Activated CD4-positive, alpha-beta T cell treated with anti-CD3 and anti-CD28 coated beads for 24 hours (primary cell): ENCODE measurements at places on chromosomes 2 and 18.

DNA sequence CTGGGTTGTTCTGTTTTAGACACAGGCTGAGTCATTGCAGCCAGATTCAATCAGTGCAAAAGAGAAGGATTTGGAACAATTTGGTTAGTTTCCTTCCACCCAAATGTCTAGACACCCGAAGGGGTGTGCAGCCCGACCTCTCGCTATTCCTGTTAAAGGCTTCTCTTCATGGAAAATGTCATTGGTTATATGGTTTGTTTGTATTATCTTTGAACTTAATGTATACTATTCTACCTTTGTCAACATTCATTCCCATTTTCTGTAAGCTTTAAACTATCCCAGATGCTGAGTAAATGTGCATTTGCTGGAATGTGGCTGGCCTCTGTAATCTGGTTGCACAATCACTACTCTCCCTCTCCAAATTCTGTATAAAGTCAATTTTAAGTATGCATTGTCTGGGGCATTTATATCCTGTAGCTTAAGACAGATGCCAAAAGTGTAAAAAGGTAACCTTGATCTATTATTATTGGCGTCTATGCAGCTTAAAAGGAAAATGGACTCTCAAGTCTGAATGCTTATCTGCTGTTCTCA, 80.4 kb upstream of the RND3 start:
- no peak for DNase-seq

GRCh38 chr18:40939656-40940515, 1015.1 kb upstream of the PIK3C3 start:
- no peak for DNase-seq

DNA sequence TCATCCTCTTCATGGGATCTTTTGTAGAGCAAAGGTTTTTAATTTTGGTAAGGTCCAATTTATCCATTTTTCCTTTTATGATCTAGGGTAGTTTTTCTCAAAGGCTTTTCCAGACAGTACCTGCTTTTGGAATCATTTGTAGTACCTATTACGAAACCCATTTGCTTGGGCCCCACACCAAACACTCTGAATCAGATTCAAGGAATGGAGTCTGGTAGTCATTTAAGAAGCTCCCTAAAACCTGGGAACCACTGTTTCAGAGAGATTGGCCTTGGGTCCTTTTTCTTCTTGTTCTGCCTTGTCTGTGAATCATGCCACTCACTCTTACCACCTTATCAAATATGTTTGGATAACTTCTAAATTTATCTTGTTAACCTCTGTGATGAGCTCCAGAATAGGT, 40.3 kb downstream of the OSBPL6 start:
- DNase-seq = no peak

GRCh38 chr2:30649278-30649677, 158.0 kb downstream of the CAPN13 start:
- no peak for DNase-seq

- DNase-seq = no peak
Observed at GRCh38 chr2:37477921-37478320, 133.5 kb downstream of the QPCT start.

GRCh38 chr2:80303006-80303908, 1.3 kb downstream of the LRRTM1 start:
- no peak for DNase-seq

DNA sequence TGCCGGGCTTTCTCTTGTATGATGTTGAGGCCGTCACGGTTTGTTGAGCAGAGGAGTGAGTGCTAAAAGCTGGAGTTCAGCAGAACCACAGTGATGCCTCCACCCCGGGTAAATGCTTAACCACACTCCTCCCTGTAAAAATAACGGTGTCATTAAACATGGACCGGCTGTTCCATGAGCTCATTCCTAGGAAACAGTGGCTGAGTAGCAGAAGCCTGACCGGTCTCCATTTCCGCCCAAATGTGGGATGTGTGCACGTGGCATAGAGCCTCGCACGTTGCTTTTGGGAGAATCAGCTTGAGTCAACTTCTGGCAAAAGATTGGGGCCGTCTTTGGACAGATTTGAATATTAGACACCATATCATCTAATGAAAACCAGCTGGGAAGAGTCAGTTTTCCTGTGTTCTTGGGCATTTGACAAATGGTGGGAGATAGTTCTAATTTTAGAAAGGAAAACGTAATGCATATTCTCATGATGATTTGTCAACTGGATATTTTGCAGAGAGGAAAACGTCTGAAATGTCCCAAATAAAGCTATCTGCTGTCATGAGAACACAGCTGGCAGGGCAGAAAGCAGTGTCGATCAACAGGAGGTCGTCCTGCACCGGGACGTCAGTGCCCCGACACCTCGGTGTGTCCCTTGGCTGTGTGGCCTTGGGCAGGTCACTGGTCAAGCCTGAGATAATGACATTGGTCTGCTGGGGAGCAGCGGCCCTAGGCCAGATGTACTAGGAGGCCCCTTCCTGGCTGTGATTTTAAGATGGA, 42.4 kb downstream of the LRRFIP1 start:
- no peak for DNase-seq

DNA sequence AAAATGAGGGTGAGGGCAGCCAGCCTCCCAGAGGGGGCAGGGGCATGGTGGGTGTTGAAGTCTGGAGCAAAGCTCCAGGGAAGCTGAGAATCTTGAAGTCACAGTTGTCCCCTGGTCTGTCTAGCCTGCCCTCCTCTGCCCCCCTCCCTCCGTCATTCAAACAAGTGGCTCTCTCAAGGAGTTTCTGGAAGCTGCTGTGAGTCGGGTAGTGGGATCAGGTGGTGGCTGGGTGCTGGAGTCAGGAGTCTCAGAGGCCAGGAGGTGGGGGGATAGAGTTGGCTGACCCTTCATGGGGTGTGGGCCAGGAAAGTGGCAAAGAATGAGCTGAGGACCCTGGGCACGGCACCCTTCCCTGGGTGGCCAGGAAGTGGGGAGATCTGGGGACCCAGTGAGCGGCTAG, 495 bp upstream of the ASIC4 start:
- DNase-seq = no peak

DNA sequence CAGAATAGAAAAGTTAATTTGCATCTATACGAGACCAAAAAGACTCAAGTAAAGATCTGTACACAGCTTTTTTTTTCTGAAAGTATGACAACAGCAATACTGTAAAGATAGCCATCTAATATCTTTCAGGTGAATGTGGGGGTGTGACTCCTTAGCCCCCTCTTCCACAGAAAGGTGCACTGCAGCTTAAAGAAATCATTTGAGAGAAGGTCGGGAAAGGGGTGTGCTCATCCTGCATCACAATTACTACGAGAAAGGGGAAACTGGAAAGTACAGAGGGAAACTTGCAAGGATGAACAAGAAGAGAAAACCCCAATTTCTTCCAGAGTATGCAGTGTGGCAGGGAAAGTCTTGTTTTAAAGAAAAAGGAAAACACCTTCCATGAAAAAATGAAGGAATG, 255.6 kb downstream of the CCDC178 start:
- DNase-seq = no peak

GRCh38 chr2:177400337-177400923, 7.9 kb downstream of the AGPS start:
- no peak for DNase-seq

- no peak for DNase-seq
Observed at GRCh38 chr2:189542145-189542882, 38.3 kb downstream of the SLC40A1 start.

- DNase-seq = no peak
Observed at GRCh38 chr2:168978461-168978861, 52.7 kb downstream of the ABCB11 start.

GRCh38 chr2:229370509-229370908, 99.4 kb upstream of the PID1 start:
- no peak for DNase-seq

DNA sequence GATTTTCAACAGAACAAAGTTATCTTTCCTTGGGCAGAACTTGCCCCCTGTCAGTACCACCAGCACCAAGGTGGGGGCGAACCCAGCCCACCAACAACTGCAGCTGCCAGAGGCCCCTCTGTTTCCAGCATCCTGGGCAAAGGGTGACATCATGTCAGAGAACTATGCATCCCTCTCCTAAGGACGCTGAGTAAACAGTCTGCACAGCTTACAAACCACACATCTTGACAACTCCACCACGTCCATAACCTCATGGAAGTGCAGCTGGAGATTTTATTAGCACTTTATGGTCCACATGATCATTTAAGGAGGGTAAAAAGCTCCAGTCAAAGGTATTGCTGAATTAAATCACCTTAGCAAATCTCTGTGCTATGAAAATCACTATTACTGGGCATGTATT, 40.4 kb downstream of the PIEZO2 start:
- no peak for DNase-seq

DNA sequence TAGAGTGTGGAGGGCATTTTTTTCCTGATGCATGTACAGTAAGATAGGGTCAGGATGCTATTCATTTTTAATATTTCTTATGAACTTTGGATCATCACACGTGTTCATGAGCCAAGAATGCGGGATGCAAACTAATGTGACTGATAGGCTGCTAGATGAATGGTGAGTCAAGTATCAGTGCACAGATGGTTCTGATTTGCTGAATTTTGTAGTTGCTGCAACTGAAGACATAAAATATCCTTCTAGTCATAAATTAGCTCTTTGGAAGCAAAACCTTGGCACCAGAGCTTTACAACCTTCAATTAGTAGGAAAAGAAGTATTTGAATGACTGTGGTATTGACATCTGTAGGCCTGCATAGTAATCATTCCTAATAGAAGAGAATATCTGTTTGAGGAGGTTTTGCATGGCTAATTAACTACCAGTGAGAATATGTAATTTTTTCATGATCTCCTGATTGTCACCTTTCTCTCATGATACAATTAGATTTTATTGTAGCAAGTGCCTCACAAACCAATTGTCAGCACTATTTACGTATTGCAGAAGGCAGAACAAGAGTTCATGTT, 94.0 kb downstream of the VRK2 start:
- no peak for DNase-seq

- no peak for DNase-seq
Observed at GRCh38 chr2:238854699-238855229, 6.9 kb downstream of the TWIST2 start.

GRCh38 chr18:39340418-39340817, 1774.8 kb upstream of the CELF4 start:
- DNase-seq = no peak

DNA sequence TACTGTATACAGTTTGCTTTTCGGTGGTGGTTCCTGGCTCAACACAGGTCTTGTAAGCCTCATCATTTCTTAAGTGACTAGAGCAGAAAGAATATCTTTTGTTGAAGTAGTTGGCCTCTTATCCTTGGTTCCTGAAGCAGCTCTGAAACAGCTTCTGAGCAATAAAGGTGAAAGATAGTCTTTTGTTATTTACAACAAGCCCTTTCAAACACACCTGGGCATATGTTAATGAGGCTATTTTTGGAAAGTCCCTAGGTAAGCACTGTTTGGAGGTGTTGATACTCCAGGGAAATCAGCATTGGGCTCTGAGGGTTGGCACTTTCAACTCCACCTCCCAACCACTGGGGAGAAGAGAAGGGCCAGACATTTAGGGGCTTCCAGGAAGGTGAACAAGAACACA, 211.0 kb downstream of the MCFD2 start:
- DNase-seq = no peak

DNA sequence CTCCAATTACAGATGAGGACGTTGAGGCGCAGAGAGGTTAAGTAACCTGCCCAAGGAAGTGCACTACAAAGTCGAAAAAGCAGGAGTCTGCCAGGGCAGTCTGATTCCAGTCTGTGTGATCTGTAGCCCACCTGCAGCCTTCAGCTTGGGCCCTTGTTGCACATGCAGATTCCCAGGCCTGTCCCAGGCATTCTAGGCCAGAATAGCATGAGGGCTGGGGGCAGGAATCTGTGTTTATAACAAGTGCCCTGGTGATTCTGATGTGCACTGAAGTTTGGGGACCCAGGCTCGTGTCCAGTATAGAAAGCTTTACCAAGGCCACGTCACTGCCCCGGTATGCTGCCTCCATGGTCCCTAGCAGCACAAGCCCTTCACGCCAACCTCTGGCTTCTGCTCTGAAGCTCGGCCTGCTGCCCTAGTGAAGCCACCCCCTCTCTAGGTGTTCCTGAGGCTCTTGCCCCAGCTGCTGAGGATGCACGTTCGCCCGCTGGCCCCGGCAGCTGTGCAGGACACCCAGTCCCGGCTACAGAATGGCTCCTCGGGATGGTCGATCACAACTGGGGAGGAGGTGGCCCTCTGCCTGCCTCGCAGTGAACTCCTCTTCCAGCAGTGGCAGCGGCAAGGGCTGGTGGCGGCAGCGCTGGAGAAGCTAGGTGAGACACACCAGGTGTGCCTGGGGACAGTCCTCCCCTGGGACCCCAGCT, 4.6 kb downstream of the CHRNG start:
- no peak for DNase-seq

DNA sequence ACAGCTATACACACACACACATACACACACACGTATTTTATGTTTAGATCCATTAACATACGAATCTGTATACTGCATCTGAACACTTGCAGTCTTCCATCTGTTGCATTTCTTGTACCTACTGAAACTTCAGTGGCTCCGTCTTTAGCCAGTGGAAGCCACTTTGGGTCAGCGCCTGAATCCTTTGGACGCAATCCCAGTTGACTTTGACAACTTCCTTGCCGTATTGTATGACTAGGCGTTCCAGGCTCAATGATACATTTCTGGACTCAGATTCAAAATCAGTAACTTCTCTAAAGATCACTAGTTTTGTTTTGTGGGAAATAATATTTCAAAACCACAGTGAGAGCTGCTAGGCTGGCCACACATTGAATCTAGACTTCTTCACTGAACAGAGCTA, 101.5 kb upstream of the GPC1 start:
- DNase-seq = no peak

DNA sequence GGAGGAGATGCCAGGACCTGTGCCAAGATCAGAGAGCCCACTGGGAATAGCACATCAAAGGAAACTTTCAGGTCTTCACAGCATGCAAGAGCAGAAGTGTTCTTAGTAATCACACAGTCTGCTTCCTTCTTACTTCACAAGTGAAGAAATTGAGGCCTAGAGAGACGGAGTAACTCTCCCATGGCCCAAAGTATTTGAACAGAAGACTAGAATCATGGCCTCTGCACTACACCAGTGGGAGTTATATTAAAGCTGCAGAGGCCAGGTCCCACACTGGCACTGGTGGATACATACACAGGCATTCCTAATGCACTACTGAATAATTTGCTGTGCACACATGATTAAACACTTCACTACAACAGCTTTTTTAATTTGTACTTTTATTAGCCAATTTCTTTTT, 107.6 kb upstream of the RMP24 start:
- no peak for DNase-seq

- no peak for DNase-seq
Observed at GRCh38 chr2:209029249-209029648, 394.6 kb upstream of the MAP2 start.

GRCh38 chr2:128721096-128721495, 402.4 kb upstream of the HS6ST1 start:
- no peak for DNase-seq
